ENCODE measurements at places on chromosomes 11 and 22. TPM values are rescaled to one million over a fixed set of nuclear protein-coding genes. Genes with fewer than 3 reads are reported as not detected.
A peak's percentile ranks its signal among the peaks of the same experiment; 100 is the strongest.

DNA sequence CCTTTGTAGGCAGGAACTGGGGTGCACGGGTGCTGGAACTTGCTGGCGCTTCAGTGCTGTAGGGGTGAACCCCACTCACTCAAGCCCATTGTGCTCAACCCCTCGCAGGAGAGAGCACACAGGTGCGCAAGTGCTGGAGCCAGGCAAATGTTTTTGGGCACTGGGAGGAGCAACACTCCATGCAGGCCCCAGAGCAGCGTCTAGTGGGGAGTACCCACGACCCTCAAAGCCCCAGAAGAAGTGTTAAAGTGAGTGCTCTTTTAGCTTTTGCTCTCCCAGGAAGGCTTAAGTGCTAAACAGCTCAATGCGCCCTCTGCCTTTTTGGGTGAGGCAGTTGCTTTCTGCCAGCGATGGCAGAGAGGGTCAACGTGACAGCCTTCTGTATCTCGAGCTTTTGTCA lies 282.2 kb upstream of the ARHGAP42 start:
- DNase-seq = peak; percentile 10

- DNase-seq = no peak
Observed at GRCh38 chr11:27926981-27927481, 180.9 kb downstream of the KIF18A start.

GRCh38 chr11:12420706-12421105 lies 43.3 kb downstream of the PARVA start:
- no peak for DNase-seq

DNA sequence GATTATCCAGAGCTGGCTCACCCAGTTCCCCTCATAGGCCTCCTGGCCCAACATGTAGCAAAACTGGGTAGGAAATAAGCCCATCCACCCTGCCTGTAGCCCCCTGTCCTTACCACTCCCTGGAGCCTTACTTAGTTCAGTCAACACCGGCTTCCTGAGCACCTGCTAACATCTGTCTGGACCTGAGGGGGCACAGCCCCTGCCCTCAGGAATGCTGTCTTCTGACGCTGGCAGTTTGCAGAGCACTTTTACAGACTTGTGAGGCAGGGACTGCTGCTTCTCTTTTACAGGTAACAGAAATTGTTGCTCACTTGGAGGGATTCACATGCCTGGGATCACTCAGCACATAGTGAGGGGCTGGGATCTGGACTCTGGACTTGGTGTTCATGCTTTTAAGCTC lies 152.0 kb upstream of the TBCEL start:
- peak; percentile 53 for DNase-seq

DNA sequence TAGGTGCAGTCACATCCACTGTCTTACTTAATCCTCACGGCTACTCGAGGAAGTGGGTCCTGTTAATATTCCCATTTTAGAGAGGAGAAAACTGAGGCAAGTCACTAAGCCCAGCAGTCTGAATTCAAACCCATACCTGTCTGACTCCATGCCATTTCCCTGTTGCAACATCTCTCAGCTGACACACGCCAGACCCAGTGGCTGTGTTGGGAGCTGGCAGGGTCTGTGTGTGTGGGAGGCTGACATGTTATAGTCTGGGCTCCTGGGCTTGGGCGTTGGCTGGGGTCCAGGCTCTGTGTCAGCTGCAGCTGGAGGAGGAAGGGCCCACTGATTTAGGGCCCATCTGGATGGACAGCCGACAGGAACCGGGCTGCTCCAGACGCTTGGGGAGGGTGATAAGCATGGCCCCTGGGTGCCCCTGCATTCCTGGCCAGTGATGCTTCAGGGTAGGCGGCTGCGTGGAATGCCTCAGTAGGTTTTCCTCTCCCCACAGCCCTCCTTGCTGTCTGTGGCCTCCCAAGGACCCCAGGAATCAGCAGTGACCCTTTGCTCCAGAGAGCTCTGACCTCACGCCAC lies 562.5 kb downstream of the MN1 start:
- DNase-seq = no peak

DNA sequence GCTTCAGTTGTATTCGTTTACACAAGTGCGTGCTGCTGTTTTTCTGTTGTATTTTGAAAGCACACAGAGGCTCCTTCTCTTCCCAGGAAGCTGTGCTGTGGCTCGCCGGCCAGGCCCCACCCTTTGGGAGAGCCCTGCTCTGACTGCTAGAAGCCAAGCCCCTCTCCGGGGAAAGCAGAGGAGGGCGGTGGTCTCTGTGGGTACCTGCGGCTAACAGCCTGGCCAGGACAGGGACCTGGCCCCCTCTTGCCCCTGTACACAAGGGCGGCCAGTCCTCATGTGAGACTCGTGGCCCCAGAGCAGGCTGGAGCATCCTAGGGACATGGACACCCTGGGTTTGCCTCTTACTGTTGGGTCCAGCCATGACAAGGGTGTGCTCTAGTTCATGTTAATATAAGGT lies 14.8 kb downstream of the MOB2 start:
- no peak for DNase-seq

DNA sequence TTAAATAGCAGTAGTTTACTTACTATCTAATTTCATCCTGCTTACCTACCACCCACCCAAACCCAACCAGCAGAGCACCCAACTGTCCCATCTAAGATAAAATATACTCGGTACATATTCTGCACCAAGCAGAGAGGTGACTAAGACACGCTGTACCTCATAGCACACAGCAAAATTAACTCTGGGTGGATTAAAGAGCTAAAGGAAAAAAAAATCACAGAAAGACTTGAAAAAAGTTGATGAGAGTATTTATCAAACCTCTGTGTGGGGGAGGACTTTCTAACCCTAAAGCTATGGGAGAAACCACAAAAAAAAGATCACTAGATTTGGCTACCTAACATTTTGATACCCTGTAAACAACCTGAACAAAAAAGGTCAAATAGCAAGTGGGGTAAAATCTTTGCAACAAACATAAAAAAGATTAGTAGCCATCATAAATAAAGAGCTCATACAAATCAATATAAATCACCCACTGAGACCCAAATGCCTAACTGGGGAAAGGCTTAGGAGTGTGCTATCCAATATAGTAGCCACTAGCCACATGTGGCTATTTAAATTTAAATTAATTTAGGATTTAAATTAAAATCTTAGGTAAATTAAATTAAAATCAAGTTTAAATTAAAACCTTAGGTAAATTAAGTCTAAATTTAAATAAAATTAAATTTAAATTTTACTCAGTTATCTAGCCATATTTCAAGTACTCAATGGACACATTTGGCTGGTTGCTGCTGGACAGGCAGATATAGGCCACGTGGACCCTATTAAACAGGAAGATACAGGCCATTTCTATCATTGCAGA lies 25.6 kb upstream of the CD5 start:
- DNase-seq = no peak

- no peak for DNase-seq
Observed at GRCh38 chr11:32032052-32032451, 58.8 kb upstream of the RCN1 start.

Gene PLEKHB1
- 5.8 TPM for total RNA-seq

Gene VWA5A
- 15.1 TPM for total RNA-seq

Gene B3GAT1
- 12.8 TPM for total RNA-seq

Gene MUC2
- total RNA-seq = not detected
